ENCODE measurements at places on chromosomes 3 and 15.

GRCh38 chr3:95923496-95924210 is 890.7 kb upstream of the EPHA6 start:
- DNase-seq: no peak

GRCh38 chr15:39801641-39802309 is 19.1 kb upstream of the FSIP1 start:
- DNase-seq: no peak

DNA sequence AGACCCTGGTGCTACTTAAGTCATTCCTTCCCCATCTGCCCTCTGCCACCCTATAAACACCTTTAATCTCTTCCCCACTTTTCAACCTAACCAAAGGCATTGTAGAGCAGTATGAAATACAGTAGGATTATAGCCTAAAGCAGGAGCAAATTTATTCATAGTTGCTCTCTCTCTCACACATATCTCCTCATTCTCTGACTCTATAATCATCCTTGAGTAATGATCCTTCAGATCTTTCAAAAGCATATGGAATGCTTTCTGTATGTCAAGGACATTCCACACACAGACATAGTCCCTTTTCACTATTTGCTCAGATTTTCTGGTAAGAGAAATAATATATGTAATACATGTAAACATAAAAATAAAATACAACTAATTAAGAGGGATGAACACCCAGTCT is 54.1 kb downstream of the TRPC1 start:
- no peak for DNase-seq

- no peak for DNase-seq
Measured at GRCh38 chr15:90750186-90750585, 33.0 kb downstream of the BLM start.

DNA sequence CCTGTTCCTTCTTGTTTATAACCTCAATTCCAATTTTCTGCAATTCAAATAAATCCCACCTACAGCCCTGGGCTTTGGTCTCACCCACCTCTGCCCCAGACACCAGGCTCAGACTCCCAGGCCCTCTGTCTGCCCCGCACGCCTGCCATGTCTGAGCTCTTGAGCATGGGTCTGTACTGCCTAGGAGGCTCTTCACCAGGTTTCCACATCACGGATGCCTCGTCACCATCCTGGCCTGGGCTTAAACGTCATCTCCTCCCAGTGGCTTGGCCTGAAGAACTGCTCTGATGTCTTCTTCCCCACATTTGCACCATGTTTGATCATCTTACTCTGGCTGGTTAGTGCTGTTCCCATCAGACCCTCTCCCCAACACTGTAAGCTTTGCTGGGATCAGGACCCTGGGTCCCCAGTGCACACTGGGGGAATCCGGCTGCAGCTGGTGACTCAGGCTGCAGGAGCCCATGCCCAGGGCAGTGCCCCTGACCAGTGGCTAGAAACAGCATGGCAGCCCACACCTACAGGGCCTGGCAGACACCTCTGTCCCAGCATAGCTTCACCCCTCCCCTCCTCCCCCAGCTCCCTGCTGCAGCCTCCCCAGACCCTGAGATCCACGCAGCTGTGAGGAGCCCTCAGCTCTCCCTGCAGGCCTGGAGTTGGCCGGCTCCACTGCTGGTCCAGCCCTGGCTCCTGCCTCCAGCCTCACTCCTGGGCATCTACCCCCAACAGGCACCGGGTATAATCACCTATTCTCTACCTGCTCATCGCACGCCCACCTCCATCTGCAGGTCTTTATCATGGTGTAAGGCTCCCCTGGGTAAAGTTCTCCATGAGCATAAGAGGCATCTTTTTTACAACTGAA is 162.8 kb upstream of the NSMCE3 start:
- DNase-seq: no peak

DNA sequence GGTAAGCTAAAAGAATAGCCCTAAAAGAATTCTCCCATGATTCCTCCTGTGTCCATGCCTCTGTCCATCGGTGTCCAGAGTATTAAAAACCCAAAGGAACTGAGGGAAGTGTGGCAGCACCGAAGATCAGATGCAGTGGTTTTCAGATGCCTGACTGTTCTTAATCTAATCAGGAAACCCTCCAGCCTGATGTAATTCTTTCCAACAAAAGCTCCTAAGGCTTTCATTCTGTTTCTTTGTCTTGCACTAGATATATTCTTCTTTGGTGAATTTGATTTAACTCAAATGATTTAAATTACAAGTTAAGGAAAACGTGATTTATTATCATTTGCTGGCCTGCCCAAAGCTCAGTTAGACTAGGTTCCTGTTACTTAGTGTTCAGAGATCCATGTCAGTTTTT is 71.2 kb downstream of the ARHGAP31 start:
- no peak for DNase-seq

Measured in neuronal stem cell (in vitro differentiated cells).